ENCODE measurements at places on chromosomes 11 and 22.

GRCh38 chr11:19607656-19608360 is 104.8 kb upstream of the NAV2 start:
- DNase-seq: no peak

- DNase-seq: no peak
Measured at GRCh38 chr11:45752106-45752505, 52.8 kb upstream of the SLC35C1 start.

- DNase-seq: no peak
Measured at GRCh38 chr11:134539285-134539684, 127.2 kb upstream of the B3GAT1 start.

GRCh38 chr22:46829941-46830715 is 67.7 kb downstream of the TBC1D22A start:
- DNase-seq: no peak

- no peak for DNase-seq
Measured at GRCh38 chr11:60625262-60625661, 74.2 kb upstream of the MS4A8 start.

DNA sequence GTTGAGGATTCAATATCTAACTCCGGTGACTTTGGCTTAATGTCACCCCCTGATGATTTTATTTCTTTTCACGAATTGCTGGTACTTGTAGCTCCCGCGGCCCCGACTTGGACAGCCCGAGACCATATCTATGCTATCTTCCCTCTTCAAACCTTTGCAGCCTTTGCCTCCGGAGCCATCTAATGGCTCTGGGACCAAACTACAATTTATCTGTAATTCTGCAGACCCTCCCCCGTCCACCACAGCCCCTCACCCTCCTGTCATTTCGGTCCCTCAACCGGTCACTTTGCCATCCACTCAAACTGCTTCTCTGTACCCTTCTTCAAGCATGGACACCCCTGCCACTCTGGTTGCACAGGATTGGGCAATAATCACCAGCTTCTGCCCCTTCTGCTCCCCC is 25.7 kb upstream of the ALDH3B2 start:
- DNase-seq: no peak

GRCh38 chr11:8593935-8594909 is at the start of gene STK33:
TSS of gene STK33 (minus strand) at chr11:8594228. CDS start at chr11:8474905, 119,323 bp downstream.
- DNase-seq: peak; percentile 63

DNA sequence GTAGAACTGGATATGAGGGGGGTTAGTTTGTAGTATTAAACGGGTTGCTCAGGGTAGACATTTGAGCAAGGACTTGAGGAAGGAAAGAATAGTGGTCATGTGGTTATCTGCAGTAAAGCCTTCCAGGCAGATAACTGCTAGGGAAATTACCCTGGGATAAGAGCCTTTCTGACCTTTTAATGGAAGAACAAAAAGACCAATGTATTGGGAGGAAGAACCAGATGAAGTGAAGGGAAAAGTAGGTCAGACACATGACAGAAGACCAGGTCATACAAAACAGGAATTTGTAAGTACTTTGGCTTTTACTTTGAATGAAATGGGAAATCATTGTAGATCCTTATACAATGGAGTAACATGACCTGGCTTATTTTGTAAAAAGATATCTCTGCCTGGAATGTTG is 241.9 kb upstream of the CTSC start:
- no peak for DNase-seq

Measured in left lung (tissue), 14 donors.